ENCODE measurements at places on chromosomes 11 and 22. TPM values are rescaled to one million over a fixed set of nuclear protein-coding genes. Genes with fewer than 3 reads are reported as not detected.

The CCND1 gene
- 10.8 TPM for total RNA-seq

The OR2AG2 gene
- 0.25 TPM for total RNA-seq

The FIBIN gene
- total RNA-seq: 4.4 TPM

The GDPD4 gene
- total RNA-seq: not detected

The JAM3 gene
- total RNA-seq: 28.5 TPM

The LMO2 gene
- 13.5 TPM for total RNA-seq

The TSPAN18 gene
- total RNA-seq: 19.9 TPM

The OR4C5 gene
- not detected for total RNA-seq

The SAA4 gene
- not detected for total RNA-seq

The LMO1 gene
- 2.0 TPM for total RNA-seq

The TPP1 gene
- 9.3 TPM for total RNA-seq

The DUSP8 gene
- 7.6 TPM for total RNA-seq

The FAM180B gene
- total RNA-seq: 0.25 TPM

The KDELR3 gene
- total RNA-seq: 1.5 TPM

All from temporal lobe (tissue), 4 donors.